ENCODE measurements at places on chromosomes 6 and 20. TPM values are rescaled to one million over a fixed set of nuclear protein-coding genes. Genes with fewer than 3 reads are reported as not detected.

The LY6G6D gene
- not detected for total RNA-seq

The HLA-DRB5 gene
- not detected for total RNA-seq

The OR10C1 gene
- total RNA-seq, result not detected

The RIPOR3 gene
- under 0.01 TPM for total RNA-seq

The FRS3 gene
- total RNA-seq, result 4.5 TPM

The C6orf141 gene
- total RNA-seq, result 73.7 TPM

The PBOV1 gene
- total RNA-seq, result not detected

The TSBP1 gene
- not detected for total RNA-seq

The USP49 gene
- 3.6 TPM for total RNA-seq

The RIPPLY2 gene
- total RNA-seq, result not detected

The BPI gene
- total RNA-seq, result not detected

The TMEM200A gene
- total RNA-seq, result 3.5 TPM

The RFX6 gene
- total RNA-seq, result not detected

The PANK2 gene
- 41.0 TPM for total RNA-seq

The ADTRP gene
- 46.6 TPM for total RNA-seq

The RIMS4 gene
- total RNA-seq, result under 0.01 TPM

The ADGB gene
- total RNA-seq, result not detected

The FAM217A gene
- total RNA-seq, result not detected

The SYTL3 gene
- 1.5 TPM for total RNA-seq

The RUNX2 gene
- total RNA-seq, result 5.4 TPM

The MICA gene
- total RNA-seq, result 29.9 TPM

The TRIM26 gene
- total RNA-seq, result 37.8 TPM

All from mammary epithelial cell (primary cell).